ENCODE measurements at places on chromosomes 1 and 21.

GRCh38 chr1:241834733-241835377 is 13.1 kb upstream of the EXO1 start:
- DNase-seq: no peak

DNA sequence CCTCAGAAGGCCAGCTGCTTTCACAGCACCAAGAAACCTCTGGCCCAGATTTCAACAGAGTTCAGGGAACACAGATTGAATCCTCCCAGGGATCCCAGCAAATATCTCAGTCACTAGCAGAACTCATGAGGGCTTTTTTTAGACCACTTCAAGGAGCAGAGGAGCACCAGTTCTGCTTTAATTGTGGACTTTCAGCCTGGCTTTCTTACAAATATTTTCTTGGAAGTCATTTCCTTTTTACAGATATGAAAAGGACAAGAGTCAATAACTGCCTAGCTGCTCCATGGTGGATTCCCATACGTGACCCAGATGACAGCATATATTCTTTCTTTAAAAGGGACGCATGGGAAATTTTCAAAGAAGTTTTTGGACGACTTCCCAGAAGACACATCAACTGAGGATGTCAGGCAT is 6.4 kb upstream of the LRRC8B start:
- no peak for DNase-seq

DNA sequence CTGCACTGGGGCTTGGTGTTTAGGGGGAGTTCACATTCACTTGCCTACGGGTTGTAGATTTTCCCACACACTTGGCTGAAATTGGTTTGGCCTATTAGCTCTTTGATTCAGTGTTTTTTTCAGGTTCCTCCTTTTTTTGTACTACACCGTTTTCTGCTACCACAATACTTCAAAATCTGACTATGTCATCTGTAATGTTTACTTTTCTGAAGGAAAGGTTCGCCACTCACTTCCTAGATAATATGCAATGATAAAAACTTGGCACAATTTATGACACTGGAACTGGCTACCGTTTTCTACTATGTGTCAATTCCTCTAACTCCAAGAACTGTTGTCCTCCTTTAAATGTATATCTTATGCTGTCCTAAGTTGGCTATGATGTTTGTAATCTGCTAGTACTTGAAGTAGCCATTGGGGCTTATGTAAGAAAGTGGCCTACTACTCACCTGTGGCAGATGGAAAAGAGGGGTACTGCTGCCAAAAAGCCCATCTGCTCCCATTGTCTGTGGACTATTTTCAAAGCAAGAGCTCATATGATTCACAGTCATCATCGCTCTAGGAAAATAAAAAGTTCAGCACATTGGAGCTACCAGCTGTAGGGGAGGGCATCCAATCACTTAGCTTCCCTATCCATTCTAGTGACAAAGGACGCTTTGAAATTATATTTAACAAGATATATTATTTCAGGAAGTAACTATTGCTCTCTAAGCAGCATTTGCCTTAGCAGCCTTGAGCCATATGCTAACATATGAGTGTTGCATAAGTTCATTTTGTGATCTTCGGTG is 42.4 kb upstream of the BACH1 start:
- no peak for DNase-seq

DNA sequence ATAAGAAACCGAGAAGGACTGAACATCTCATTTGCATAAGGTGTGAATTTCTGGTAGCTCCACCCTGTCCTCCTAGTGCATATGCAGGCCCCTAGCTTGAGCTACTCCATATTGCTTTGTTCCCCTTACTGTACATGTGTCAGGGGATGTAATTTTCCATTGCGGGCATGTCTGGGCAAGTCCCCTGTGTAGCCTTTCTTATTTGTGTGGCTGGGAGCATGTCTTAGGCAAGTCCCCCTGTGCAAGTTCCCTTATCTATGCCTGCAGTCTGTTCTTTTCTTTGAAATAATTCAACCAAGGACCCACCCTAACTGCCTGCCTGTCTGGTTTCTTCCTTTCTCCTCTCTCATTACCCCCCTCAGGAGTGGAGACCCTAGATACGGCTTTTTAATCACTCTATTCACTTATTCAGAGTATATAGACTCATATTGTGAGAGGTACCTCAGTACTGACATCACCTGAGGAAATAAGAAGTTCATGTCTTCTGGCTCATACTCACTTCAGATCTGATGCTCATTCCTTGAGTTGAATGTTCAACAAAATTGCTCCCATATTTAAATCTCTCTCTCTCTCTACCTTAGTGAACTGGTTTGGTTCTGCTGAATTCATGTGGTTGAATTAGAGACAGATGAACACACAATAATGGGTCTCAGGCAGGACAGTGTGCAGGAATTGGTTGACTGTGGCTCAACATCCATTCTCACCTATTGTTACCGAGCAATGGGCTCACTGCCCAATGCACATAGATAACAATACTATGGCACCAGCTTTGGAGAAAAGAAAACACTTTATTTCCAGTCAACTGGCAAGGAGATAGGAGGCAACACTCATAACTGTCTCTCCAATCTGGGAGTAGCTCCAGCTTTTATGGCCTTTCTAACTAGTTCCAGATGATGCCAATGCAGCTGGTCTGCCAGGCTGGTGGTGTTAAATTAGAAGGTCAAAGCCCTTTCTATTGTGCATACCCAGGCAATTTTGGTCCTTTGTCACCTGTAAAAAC is 27.9 kb upstream of the NPL start:
- no peak for DNase-seq

GRCh38 chr1:169594391-169594790 is 8.1 kb upstream of the F5 start:
- no peak for DNase-seq

GRCh38 chr1:65691972-65692371 is 100.7 kb upstream of the PDE4B start:
- no peak for DNase-seq

GRCh38 chr21:36325373-36326010 is 5.5 kb downstream of the MORC3 start:
- no peak for DNase-seq

All from cortex of kidney (tissue), 1 donor.